ENCODE measurements at places on chromosomes 6 and 20.

- no peak for DNase-seq
Observed at GRCh38 chr20:10576411-10577090, 97.2 kb downstream of the JAG1 start.

GRCh38 chr6:40936818-40937251 lies 102.2 kb downstream of the UNC5CL start:
- DNase-seq = peak; percentile 95

DNA sequence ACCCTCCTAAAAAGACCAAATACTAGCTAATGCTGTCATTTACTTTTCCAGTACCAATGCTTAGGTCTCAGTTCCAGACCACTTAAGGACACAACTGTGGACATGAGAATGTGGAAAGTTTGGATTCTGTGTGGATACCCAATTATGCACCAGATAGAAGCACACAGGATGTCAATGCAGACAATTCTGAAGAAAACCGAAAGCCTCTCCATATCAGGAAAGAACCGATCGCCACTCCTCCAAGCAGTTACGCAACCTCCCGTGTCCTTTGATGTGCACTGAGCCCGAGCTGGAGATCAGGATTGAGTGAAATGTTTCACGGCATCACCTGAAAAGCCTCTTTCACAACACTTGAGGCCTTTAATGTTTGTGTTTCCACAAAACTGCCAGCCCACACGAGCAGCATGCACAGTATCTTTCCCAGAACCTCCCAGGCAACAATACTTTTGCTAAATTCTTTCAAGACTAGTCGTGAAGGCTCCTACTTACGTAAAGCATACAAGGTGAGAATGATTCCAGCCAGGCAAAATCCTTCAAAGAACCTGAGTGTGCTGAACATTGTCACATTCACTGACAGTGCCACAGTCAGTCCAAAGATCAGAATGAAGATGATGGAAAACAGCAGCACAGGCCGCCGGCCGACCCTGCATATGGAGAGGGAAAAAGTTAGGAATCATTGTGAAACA lies 47.0 kb downstream of the SLC22A23 start:
- no peak for DNase-seq

DNA sequence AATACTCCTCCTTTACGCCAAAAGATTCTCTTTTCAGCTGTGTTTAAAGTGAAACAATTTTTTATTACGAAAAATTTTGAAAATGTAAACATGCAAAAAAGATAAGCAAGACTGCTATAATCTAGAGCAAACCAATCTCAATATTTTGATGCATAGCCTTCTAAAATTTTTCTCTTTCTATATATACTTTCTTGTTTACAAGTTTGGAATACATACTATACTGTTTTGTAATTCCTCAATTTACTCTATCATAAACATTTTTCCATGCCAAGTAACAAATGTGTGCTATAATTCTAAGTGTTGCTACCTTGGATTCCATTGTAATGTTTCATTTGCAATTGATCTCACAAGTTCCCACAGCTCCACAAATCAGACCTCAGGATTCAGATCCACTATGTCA lies 43.1 kb upstream of the KIF16B start:
- no peak for DNase-seq

DNA sequence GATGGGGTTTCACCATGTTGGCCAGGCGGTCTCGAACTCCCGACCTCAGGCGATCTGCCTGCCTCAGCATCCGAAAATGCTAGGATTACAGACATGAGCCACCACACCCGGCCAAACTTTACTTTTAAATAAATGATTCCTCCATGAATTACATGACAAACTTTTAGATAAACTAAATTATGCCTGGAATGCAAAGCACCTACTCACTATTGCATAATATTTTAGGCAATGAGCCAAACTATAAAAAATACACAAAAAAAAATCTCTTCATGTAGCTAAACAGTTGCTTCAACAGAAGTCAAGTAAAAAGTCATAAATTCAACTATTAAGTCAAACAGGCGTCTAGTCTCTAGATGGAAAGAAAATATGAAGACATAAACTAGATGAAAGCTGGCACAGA lies 56.5 kb downstream of the PTPRK start:
- DNase-seq = peak; percentile 33

GRCh38 chr6:2956930-2957685 lies 14.3 kb downstream of the SERPINB6 start:
- no peak for DNase-seq

DNA sequence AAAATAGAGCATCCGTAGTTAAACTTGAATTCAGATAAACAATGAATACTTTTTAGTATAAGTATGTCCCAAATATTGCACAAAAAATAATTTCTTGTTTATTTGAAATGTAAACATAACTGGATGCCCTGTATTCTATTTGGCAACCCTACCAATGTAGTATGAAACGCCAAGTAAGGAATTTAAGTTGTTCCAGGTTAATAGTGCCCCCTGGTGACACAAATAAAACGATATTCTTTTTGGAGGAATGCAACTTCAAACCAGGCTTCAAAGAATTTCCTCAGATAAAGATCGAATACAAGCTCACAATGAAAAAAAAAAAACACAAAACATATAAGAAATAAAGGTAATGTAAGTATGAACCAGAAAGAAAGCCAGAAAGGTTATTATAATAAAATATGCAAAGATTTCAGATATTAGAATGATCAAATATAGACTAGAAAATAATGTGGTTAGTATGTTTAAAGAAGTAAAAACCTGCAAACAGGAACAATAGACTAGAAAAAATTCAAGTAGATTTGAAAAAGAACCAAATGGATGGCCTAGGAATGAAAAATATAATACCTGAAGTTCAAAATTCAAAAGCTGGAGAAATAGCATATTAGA lies 18.4 kb upstream of the AKAP7 start:
- peak; percentile 55 for DNase-seq

DNA sequence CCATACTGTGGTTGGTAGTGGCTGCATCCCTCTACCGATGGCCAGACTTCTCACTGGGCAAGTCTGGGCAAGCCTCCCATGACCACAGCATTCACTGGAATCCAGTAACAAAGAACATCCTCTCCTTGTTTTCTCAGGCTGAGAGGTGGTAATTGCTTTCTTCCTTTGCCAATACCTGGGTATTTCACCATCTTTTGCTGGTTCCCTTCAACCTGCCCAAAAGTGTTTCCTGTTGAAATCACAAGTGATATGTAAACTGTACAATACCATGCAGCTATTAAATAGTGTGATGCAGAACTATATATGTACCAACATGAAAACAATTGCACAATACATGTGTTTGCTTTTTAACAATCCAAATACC lies at the start of gene PTCHD4:
Gene PTCHD4, minus strand, starts transcription at position 55 of the 364 bp plus-strand sequence. CDS start 42,240 bp downstream, outside the sequence.
- peak; percentile 3 for DNase-seq

GRCh38 chr6:143802833-143803565 lies 40.1 kb upstream of the LTV1 start:
- peak; percentile 25 for DNase-seq

DNA sequence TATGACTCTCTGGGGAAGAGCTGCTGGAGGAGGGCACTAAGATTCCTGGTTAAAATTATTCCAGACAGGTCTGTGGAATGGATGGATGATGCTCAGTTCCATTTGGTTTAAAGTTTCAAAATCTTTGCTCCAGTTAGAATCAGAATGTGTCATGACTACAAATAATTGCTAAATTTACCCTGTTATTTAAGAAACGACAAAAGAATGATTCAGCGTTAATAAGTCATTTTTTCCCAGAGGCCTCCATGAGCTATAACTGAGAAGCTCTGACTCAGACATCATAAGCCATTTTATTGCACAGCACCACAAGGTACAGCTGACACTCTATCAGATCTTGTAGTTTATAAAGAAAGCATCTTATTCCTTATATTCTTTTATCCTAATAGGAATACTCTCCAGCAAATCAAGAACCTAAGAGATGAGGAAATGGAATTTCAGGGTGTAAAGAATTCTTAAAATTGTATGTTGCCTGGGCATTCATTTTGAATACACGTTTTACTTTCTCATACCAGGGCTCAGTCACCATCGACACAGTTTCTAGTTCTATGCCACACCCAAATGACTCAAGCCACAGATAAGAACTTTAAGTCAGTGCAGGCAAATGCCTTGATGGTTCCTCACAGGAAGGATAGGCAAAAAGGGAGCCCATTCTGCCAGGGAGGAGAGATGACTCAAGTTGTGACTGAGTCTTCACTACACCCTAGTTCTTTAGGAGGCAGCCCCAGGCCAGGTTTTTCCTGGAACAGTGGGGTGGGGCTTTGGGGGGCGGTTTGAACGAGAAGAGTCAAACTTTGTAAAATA lies 636.0 kb downstream of the MMUT start:
- DNase-seq = peak; percentile 98

DNA sequence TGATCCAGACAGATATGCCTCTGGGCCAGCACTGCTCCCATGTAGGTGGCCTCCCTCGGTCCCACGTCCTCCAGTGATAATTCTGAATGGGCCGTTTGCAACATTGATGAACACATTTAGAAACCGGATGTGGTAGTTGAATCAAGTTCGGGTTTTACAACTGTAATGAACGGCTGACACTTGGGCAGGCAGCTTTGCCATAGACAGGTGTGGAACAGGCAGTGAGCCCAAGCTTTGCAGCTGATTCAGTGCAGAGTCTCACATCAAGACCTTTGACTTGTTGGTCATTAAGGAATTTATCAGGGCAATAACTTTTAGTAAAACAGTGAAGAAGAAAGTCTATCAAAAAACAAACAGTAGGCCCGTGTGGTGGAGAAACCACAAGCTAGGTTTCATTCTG lies 466.6 kb upstream of the AGPAT4 start:
- DNase-seq = no peak

DNA sequence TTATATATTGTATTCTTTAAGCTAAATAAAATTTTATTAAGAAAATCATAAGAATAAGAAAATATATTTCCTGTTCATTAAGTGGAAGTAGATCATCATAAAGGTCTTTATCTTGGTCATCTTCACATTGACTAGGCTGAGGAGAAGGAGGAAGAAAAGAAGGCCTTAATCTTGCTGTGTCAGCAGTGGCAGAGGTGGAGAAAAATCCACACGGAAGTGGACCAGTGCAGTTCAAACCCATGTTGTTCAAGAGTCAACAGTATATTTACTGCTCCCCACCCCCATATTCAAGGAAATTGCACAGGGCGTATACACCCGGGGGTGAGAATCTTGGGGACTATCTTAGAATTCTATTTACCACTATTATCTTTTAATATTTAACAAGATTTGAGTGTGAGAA lies 178.6 kb upstream of the SCGN start:
- no peak for DNase-seq

- peak; percentile 68 for DNase-seq
Observed at GRCh38 chr6:121285041-121285440, 49.2 kb downstream of the TBC1D32 start.

- DNase-seq = no peak
Observed at GRCh38 chr6:69988458-69989126, 122.2 kb downstream of the COL19A1 start.

DNA sequence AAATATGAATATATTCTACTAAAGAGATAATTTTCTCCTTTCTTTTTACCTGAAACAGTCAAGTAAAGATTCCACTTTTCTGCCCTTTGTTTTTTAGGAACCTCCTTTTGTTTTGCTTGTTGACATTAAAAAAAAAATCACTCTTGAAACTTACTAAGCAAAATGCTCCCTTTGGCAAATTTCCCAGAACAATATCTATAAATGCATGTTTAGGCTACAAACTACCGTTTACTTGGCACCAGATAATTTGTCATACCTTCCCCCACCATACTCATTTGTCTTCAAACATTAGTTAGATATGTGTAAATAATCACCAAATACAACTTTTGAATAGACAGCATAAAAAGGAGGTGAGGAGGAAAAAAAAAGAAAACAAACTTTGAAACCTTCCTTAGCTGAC lies 604.7 kb downstream of the RFPL4B start:
- no peak for DNase-seq

DNA sequence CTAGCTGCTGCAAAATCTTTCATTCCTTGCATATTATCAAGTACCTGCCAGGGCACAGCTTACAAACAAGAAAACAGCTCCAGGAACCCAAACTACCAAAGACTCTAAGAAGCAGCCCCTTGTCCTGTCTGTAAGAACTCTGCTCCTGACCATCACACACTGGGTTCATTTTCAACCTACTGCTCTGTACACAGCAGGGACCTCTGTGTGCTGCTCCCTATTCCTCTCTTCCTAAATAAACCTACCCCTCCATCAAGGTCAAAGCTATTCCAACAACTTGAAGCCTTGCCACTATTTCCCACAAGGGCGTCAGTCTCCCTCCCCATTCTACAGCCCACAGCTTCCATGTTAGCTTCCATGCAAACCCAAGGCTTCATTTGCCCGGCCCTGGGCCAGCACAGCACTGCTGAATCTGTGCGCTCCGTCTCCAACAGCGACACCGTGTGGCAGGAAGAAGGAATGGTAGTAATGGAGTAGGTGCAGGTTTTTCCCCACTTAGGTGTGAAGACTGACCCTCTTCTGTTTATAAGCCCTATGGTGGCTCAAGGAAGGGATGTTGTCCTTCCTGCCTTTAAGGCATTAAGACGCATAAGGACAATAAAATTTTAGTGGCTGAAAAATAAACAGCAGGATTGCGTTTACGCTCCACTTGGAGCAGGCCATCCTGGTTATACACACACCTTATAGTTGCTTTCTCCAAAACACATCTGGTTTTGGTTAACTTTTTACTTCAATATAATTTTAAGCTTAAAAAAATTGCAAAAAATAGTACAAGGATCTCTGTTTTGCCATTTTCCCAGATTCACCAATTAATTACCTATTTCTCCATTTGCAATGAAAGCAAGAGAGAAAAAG lies 115.2 kb upstream of the NXT1 start:
- peak; percentile 60 for DNase-seq

DNA sequence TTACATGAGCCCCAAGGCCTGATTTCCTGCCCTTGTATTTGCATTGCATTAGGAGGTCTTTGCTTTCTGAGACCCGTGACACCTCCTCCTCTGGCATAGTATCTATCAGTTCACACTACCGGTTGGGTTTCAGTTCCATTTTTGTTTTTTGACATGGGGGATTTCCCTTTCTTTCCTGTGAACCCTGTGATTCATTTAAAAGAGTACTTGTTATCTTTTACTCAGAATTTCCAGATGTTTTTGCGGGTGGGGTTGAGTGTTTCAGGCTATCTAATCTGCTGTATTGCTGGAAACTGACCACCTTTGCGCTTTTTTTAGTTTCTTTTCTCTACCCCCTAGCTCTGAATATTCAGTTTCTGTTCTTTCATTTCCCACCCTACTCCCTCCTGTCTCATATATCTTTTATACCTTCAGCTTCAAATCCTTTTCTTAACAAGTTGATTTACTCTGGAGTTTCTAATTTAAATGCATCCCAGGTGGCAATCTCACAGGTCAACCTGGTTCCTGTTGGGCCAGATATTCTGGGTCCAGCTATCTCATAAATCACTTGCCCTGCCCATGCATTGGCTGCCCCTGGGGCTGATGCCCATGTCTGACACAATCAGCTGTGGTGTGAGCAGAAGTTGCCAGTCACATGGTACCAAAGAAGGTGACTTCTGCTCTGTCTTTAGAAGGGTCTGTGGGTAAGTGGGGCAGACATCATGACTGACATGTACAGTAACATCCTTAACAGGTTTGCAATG lies 14.3 kb upstream of the NCOA3 start:
- no peak for DNase-seq

DNA sequence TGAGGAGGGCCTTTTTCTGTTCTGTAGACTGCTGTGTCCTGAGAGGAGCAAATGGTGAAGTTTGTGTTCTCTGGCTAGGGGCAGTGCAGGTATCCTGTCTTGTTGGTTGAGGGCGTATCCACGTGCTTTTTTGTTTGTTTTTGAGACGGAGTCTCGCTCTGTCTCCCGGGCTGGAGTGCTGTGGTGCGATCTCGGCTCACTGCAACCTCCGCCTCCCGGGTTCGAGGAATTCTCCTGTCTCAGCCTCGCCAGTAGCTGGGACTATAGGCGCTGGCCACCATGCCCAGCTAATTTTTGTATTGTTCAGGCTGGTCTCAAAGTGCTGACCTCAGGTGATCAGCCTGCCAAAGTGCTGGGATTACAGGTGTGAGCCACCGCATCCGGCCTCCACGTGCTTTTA lies 10.8 kb upstream of the PXDC1 start:
- DNase-seq = no peak

Data from fibroblast of skin of right biceps (primary cell).